NCI-H2227 treated with DMSO at 0.1 percent for 48 hours (cell line): ENCODE measurements at places on chromosomes 12 and 14.

- DNase-seq: no peak
Measured at GRCh38 chr12:109875572-109876131, 4.7 kb downstream of the GLTP start.

- DNase-seq: no peak
Measured at GRCh38 chr12:1915082-1915968, 3.1 kb downstream of the CACNA2D4 start.

- peak; percentile 18 for DNase-seq
Measured at GRCh38 chr14:91286530-91286937, 42.0 kb upstream of the GPR68 start.

- DNase-seq: no peak
Measured at GRCh38 chr12:62481843-62482540, 15.4 kb downstream of the MON2 start.

- no peak for DNase-seq
Measured at GRCh38 chr14:50117456-50117855, 1.1 kb upstream of the VCPKMT start.

DNA sequence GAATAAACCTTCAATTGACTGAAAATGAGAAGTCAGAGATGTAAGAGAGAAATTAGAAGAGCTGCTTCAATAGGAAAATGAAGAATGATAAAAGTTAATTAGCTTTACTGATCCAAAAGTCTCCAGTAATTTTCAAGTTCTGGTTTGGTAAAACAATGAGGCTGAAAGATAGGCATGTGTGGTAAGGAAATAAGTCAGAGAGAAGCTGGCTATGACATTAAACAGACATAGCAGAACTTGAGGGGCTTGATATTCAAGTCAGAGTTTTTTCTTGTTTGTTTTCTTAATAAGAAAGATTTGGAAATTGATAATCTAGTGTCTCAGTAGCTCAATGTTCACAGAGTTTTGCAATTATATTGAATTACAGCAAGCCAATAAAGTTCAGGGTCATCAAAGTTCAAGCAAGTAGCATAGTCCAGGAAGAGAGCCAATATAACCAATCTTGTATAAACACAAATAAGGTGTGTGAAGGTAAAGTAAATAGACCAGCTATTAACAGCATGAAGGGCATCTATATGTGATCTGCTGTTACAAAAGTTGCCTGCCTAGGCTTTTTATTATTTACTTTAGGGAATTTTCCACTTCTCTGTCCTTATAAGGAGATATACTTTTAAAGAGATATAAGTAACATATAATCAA, 1111.5 kb downstream of the TRHDE start:
- no peak for DNase-seq

- DNase-seq: no peak
Measured at GRCh38 chr12:12924169-12924568, 27.8 kb downstream of the GPRC5D start.

DNA sequence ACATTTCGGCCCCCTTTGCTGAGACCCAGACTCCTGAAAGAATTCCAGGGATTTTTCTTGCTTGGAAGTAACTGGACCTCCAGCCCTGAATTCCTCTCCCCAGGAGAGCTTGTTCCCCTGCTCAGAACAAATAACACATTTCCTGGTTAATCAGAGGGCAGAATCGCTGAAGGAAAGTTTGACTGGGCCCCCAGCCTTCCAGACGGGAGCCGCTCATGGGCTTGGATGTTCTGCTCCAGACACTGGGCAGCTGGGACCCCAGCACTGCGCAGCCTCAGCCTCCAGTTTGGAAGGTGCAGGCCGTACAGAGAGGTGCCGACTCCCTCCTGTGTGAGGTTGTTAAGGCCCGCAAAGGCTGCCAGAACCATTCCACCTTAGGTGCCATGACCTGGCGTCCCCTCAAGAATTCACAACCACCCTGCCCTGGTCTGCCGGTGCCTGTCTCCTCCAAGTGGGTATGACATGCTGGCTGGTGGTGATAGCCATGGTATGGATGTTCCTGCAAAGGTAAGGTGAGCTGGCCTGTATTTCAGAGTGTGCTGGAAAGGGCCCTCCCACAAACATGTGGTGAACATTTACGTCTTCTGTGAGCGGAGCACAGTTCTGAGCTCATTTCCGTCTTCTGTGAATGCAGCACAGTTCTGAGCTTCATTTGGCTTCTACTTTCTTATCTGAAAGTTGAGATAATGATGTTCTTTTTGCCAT, 5.1 kb upstream of the LTBP2 start:
- no peak for DNase-seq

DNA sequence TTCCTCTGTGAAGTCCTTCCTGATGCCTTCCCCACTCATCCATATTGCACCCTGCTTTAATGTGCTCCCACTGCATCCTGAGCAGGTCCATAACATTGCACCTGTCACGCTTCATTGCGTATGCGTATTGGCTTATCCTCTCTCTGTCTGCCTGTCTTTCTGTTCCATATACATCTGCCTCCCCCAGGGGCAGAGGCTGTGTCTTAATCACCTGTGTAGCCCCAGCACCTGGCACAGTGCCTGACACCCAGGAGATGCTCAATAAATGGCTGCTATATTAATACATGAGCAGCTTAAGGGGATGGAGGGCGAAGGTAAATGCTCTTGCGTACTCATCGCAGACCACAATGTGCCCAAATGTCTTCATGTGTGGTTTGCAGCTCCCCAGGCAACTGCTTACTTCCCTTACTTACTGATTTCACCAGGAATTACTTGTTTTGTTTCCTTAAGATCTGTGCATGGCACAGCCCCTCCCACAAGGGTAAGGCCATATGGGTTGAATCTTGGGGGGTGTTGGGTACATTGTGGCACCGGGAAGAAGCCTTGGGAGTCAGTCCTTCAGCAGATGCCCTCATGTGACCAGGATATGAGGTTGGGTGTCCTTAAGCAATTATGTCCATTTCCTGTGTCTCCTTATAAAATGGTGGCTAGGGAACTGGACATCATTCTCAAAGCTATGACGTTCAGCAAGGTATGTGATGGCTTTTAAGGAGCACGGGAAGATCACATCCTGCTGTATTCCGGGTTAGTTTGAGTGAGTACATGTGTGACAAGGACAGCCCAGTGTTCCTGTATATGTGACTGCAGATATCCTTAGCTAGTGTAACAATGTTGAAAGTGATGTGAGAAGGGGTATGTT, 848 bp upstream of the CPNE6 start:
- DNase-seq: no peak

DNA sequence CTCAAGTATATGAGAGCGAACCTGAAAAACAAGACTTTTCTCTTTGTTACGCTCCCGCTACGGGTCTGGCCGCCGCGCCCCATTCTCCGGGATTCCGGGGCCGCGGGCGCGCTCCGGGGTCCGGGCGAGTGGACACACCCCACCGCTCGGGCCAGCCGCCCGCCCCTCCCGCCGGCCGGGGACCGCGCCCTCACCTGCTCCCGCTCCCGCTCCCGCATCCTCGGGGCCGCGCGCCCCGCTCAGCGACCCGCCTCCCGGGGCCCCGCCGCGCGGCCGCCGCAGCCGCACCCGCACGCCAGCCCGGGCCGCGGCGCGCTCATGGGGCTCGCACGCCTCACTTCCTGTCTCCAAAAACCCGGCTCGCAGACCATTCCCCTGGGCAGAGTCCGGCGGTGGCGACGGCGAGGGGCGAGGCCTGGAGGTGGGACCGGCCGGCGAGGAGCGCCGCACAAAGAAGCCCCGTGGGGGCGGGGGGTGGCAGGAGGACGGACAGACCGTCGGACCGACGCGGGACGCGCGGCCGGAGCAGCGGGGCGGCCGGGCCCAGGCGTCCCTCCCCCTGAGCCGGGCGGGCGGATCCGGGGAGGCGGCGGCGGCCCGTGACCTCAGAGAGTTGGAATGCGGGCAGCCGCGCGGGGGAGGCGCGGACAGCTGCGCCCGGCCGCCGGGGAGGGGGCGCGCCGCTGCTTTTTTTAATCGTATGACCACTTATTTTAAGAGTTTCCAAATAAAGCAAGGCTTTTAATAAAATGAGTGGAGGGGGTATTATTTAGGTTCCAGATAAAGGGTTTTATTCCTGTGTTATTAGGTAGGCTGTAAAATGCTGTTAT, at the start of gene PTPN21:
TSS of gene PTPN21 (minus strand) at position 551 of the 830 bp plus-strand sequence. CDS start 4,590 bp downstream, outside the sequence.
- DNase-seq: no peak

DNA sequence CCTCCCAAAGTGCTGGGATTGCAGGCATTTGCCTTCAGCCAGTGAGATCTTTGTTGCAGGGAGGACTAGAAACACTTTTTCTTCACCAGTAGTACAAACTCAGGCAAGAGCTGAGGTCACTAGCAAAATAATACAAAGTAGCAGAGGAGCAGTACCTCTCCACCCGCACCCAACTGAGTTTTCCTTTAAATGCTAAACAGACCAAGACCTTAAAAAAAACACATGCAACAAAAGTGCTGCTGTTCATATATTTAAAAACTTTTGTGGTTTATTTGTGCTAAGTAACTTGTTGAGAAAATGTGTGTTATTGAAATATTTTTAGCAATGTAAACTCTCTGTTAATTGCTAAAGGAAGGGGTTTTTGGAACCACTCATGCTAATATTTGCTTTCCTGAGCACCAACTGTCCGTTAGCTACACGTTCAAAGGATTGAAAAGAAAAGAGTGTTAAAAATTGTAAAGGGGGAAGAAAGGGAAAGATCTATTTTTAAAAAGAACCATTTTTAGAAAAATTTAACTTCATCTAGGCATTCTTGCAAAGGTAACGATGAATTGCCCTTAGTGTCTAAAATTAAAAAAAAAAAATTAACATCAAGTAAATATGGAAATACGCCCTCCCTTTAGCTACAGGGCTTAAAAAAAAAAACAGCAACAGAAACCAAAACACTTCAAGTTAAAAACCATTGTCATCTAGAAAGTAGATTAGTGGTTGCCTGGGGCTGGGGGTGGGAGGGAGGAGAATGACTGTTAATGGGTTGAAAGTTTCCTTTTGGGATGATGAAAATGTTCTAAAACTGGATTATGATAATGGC, 114.0 kb upstream of the KRAS start:
- no peak for DNase-seq

- DNase-seq: no peak
Measured at GRCh38 chr12:9797722-9798619, 29.3 kb upstream of the KLRF1 start.

GRCh38 chr14:99244367-99244901, 27.6 kb downstream of the BCL11B start:
- DNase-seq: no peak

GRCh38 chr12:52387859-52388258, 2.4 kb upstream of the KRT84 start:
- no peak for DNase-seq

DNA sequence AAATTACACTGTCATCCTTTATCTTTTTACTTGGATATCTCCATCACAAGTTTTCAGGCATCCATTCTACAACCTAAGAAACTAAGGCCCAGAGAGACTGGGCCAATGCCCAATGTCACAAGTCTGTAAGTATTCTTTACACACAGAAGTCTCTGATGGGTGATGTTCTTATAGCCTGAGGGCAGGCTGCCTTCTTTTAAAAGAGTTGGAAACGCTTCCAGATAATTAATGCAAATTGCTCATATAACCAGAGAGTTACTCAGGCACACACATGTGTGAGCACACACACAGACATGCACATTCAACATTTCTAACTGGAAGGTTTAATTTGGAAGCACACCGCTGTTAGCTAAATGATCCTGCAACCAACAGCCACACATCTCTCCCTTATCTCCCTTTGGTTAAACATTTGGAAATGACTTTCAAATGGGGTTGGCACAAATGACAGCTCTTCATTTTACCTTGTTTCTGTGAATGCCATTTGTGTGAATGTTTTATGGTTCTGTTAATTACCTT, 160.8 kb upstream of the TMPO start:
- no peak for DNase-seq

- DNase-seq: peak; percentile 34
Measured at GRCh38 chr12:48197549-48197970, 5.5 kb downstream of the OR10AD1 start.

DNA sequence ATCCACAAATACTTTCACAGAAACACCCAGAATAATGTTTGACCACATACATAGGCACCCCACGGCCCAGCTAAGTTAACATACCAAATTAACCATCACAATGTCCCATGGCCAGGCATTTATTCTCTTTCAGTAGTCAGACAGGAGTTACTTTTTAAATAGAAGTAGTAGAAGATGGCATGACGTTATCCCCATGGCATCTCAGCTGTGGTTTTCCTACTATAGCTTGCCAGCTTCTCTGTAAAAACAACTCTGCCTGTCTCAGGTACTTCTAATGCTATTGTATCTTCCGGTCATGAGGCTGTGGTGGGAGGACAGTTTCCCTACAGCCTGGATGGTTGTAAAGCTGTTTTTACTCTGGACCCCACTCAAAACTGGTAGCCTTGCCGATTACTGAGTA, 19.3 kb downstream of the CTSG start:
- DNase-seq: no peak

DNA sequence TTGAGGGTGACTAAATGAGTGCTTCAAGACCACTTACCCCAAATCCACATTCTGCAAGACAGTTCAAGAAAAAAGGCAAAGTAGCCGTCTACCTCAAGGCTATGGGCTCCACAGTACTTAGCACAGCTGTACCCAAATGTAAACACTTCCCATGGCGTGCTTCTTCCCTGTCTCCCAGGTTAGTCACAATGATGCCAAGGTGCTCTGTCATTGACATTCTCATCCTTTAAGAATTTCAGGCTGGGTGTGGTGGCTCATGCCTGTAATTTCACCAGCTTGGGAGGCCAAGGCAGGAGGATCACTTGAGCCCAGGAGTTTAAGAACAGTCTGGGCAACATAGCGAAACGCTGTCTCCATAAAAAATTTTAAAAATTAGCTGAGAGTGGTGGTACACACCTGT, 51.2 kb upstream of the CERS5 start:
- no peak for DNase-seq

DNA sequence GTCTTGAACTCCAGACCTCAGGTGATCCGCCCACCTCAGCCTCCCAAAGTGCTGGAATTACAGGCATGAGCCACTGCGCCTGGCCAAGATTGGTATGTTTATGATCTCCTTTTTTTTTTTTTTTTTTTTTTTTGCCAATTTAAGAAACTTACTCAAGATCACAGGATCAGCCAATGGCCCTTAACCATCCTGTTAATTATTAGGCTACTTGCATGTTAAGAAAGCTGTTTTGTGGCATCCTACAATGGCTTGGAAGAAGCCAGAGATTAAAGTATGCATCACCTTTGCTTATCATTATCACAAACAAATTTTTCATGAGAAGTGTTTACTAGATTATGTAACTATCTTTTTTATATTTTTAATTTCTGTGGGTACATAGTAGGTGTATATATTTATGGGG, 140.2 kb downstream of the BCAT1 start:
- no peak for DNase-seq

DNA sequence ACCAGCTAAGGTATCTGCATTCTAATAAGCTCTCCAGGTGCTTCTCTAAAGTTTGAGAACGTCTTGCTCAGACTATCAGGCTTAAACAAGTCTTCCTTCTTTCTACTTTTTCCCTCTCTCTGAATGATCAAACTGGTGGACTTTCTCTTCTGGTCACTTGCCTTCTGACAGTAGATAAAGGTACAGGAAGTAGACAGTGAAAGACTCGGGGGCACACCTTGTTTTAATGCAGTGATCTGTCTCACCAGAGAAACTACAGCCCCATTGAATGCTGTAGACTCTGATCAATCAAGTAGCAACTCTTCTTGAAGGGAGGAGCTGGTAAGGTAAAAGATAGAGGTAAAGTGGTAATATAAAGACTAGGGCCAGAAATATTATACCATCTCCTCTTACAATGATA, 48.1 kb upstream of the ATXN7L3B start:
- no peak for DNase-seq
